ENCODE measurements at places on chromosomes 5 and 9.

DNA sequence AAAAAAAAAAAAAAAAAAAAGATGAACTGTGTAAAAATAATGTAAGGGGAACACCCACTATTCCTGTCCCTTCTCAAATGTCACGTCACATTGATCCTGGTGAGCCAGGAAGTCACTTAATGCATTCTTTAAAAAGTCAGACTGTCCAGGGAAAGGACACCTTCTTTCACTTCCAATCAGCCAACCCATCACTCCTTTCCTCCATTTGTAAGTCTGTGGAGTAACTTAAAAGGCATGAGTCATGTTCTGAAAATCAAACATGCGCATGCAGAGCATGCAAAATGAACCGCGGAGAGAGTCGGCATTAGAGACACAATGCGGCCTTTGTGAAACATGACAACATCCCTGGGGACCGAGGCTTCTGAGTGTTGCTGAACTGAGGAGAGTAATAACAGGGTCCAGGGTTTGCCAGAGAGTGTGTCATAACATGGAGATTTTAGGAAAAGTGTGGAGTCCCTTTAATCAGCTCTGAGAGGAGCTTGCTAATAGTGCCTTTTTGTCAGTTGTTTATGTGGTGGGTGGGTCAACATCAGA is 77.6 kb upstream of the SEMA6A start:
- H3K27me3 ChIP-seq = no peaks in the 10 kb centered on the region
- H3K36me3 ChIP-seq = no peaks in the 10 kb centered on the region
- H3K4me3 ChIP-seq = no peak overlapping the region
- DNase-seq = no peak

DNA sequence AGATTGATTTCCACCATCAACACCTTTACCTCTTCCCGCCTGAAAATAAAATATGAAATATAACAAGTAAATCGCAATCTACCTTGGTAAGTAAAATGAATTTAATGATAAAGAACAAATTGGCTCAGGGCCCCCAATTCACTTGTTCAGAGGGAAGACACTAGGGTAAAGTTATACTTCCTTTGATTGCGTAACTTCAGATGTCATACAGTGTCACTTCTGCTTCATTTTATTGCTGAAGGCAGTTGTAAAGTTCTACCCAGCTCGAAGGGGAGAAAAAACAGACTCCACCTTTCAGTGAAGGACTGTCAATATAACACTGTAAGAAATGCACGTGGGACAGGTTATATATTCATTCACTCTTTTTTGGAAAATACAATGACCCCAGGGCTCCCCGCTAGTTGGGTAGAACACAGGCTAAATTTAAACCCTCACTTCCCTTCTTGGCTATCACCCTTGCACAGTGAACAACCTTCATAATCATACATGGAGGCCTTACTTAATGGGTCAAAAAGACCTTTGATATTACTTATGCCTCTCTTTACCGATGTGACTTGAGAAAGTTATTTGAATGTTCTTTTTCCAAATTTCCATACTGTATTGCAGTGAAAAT is 848.8 kb downstream of the MAT2B start:
- no peaks in the 10 kb centered on the region for H3K36me3 ChIP-seq
- DNase-seq = no peak
- H3K27me3 ChIP-seq = no peaks in the 10 kb centered on the region
- H3K27ac ChIP-seq = no peak overlapping the region

- DNase-seq = no peak
- H3K4me3 ChIP-seq = no peak overlapping the region
- H3K4me1 ChIP-seq = peaks cover 39% of the 10 kb centered on the region
These were observed 9.1 kb downstream of the PIK3R1 start for GRCh38 chr5:68224509-68225187.

GRCh38 chr5:17359451-17360011 is 138.5 kb upstream of the TAF11L2 start:
- no peak overlapping the region for H3K27ac ChIP-seq
- no peak for DNase-seq
- H3K4me3 ChIP-seq = no peak overlapping the region
- no peaks in the 10 kb centered on the region for H3K4me1 ChIP-seq
- H3K27me3 ChIP-seq = no peaks in the 10 kb centered on the region

DNA sequence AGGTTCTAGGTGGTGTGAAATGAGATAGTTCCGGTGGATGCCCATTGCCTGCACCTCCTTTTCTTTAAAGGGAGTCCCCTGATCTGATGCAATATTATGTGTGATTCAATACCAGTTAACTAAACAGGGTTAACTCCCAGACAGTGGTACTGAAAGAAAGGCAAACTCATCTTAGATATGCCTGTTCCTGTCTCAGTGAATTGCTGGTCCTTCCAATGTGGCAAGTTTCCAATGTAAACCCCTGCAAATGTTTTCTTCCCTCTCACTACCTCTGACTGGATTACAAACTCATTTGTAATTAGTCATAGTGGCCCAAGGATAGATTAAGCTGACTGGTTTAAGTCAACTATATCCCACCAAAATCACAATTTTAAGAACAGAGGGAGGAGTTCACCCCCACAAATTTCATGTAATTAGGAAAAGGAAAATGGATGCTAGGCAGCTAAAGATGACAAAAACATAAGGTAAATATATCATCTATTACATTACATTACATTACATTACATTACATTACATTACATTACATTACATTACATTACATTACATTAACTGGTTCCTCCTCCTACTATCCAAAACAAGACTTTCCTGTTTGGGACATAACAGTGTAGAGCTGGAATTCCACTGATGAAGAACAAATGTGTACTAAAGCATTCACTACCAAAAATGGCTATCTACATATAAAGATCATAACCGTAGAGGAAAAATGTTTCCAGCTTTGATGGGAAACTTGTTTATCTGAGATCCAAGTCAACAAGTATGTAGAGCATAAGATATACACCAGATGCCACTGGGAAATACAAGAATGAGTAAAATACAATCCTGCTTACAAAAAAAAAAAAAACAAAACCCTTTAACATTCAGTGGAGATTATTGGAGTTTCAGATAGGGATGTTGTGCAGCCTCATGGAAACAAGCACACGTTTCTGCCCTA is 121.5 kb upstream of the SNX2 start:
- H3K27ac ChIP-seq = no peak overlapping the region
- no peak overlapping the region for H3K4me3 ChIP-seq
- H3K27me3 ChIP-seq = no peaks in the 10 kb centered on the region
- no peaks in the 10 kb centered on the region for H3K36me3 ChIP-seq
- no peak for DNase-seq

- DNase-seq = no peak
- no peak overlapping the region for H3K4me3 ChIP-seq
- no peak overlapping the region for H3K27ac ChIP-seq
- H3K4me1 ChIP-seq = no peaks in the 10 kb centered on the region
These were observed 6.2 kb upstream of the SPINK4 start for GRCh38 chr9:33233626-33234342.

GRCh38 chr9:110007477-110008270 is 200.3 kb downstream of the C9orf152 start:
- H3K27ac ChIP-seq = no peak overlapping the region
- H3K4me3 ChIP-seq = no peak overlapping the region
- H3K36me3 ChIP-seq = no peaks in the 10 kb centered on the region
- H3K27me3 ChIP-seq = no peaks in the 10 kb centered on the region

DNA sequence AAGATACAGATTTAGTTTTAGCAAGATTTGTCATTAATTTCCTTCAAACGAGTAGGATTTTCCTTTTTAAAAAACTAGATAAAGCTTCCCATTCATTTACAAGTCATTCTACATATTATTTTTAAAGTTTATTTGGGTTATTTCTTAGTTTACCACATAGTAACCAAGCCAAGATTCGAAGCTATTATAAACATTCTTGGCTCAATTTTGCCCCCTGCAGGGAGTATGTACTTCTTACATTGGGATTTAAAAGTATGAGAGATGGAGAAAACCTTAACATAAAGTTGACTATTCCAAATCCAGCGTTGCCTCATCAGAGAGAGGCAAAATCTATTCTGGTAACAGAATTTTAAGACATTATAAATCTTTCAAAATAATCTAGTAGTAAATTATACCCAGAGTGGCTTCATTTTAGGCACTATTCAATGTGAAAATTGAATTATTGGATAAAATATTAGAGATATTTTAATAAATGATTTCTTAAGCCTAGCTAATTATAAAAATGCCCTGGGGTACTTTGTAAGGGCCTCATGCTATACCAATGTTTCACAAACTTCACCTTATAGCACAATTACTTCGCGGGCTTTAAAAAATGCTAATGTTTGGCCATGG is 39.1 kb downstream of the FBN2 start:
- H3K27ac ChIP-seq = no peak overlapping the region
- no peak overlapping the region for H3K4me3 ChIP-seq
- no peaks in the 10 kb centered on the region for H3K27me3 ChIP-seq
- no peaks in the 10 kb centered on the region for H3K36me3 ChIP-seq

DNA sequence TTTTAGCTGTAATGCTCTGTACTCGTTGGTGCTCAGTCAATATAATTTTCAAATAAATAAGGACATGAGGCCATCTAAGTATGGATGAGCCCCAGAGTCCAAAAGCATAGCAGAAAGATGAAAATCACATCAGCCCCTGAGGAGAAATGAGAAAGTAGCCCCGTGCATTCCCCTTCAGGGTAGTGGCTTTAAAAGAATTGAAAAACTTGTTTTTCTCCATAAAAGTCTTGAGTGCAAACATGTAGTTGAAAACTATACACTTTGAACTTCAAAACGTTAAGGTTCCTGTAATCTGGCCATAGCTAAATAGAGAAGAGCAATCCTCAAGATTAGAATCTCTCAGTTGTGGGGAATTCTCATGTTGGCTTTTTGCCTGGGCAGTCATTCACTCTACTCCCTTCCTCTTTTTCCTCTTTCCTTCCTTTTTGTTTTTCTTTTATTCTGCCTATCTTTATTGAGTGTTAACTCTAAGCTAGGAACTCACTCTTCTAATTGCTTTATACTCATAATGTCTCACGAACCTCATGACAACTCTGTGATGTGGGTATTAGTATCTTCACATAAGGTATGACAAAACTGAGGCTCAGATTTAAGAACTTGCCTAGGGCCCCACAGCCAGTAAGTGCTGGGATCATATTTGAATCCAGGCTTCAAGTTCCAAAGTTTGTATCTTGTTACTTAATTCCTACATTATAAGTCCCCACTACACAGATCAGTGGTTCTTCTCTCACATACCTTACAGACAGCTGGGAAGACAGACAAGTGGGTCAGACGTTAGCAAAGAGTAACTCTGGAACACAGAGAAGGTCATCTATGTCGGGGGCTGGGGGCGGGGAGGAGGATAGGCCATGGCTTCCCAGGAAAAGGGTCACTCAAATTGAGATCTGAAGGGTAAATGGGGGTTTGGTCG is 46.4 kb upstream of the ABCA1 start:
- DNase-seq = no peak
- H3K4me1 ChIP-seq = peaks cover 14% of the 10 kb centered on the region
- no peak overlapping the region for H3K27ac ChIP-seq

DNA sequence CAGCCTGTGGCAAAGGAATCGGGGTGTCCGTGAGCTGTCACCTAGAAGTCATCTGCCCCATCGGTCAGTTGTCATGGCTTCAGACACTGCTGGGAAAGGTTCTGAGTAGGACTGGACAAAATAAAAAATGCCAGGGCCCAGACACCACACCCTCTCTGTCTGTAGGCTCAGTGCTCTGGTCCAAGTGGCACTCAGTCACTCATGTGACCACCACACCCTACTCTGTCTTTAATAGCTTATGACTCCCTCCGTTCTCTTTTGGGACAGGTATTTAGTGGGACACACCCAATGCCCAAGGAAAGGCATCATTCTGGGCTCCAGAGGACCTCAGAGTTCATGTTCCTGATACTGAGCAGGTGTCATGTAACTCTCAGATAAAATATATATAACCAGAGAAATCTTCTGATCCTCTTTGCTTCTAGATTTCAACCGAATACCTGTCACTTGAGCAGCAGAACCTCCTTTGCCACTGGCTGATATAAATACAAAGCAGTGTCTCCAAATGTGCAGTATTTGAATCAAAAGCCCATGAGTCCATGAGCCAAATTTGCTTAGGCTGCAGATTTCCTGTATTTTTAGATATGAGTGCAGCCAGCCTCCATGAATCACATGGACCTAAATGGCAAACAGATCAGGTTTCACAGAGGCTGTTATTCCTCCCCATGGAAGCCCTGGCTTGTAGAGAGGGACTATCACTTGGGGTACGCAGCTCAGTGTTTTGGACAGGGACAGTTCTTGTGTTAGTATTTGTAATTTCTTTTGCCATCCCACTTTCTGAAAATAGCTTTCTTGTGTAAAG is 272.0 kb downstream of the ARHGAP26 start:
- H3K36me3 ChIP-seq = peaks cover 11% of the 10 kb centered on the region
- H3K27ac ChIP-seq = 0 out of 2 replicates have a peak overlapping the region, but pooled peaks have one; percentile 8
- no peaks in the 10 kb centered on the region for H3K27me3 ChIP-seq
- no peak overlapping the region for H3K4me3 ChIP-seq
- DNase-seq = no peak

DNA sequence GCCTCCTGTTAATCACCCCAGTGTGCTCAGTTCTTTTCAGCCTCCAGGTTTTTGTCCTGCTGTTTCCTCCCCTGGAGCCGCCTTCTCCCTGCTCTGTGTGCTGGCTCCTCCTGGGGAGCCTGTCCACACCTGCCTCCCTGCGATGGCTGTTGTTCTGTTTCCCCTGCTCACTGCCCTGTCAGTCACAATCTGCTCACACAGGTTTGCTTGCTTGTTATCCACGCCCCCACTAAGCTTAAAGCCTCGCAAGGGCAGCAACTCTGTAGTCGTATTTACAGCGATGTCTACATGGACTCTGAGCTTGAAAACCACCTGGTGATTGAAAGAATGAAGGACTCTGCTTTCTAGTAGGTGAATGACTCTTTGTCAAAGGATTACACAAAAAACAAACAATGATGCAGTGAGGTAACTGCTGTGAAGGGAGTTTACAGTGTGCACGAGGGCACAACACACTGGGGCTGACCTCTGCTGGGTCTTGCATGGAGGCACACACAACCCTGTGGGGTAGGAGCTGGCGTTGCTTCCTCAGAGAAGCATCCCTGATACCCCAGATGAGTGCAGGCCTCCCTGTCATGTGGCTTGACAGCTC is 39.6 kb upstream of the TEX48 start:
- peaks cover 11% of the 10 kb centered on the region for H3K4me1 ChIP-seq
- no peak for DNase-seq

GRCh38 chr5:119435436-119436132 is 16.7 kb upstream of the HSD17B4 start:
- H3K27me3 ChIP-seq = no peaks in the 10 kb centered on the region
- no peak overlapping the region for H3K27ac ChIP-seq
- no peak overlapping the region for H3K4me3 ChIP-seq
- H3K4me1 ChIP-seq = no peaks in the 10 kb centered on the region
- DNase-seq = peak; percentile 62
- H3K36me3 ChIP-seq = no peaks in the 10 kb centered on the region

GRCh38 chr9:110175275-110175968 is 32.5 kb downstream of the C9orf152 start:
- no peak overlapping the region for H3K4me3 ChIP-seq
- peaks cover 38% of the 10 kb centered on the region for H3K4me1 ChIP-seq
- peaks cover 26% of the 10 kb centered on the region for H3K36me3 ChIP-seq
- peak overlapping the region; percentile 71 for H3K27ac ChIP-seq

GRCh38 chr5:106241409-106241808 is 1429.3 kb downstream of the EFNA5 start:
- no peaks in the 10 kb centered on the region for H3K27me3 ChIP-seq
- no peak for DNase-seq
- H3K4me3 ChIP-seq = no peak overlapping the region

GRCh38 chr5:132539716-132540115 is 3.6 kb downstream of the IL5 start:
- no peaks in the 10 kb centered on the region for H3K4me1 ChIP-seq
- H3K4me3 ChIP-seq = no peak overlapping the region
- DNase-seq = no peak
- no peaks in the 10 kb centered on the region for H3K36me3 ChIP-seq
- H3K27me3 ChIP-seq = no peaks in the 10 kb centered on the region

Data from DND-41 (cell line).